ENCODE measurements at places on chromosomes 2 and 18.

DNA sequence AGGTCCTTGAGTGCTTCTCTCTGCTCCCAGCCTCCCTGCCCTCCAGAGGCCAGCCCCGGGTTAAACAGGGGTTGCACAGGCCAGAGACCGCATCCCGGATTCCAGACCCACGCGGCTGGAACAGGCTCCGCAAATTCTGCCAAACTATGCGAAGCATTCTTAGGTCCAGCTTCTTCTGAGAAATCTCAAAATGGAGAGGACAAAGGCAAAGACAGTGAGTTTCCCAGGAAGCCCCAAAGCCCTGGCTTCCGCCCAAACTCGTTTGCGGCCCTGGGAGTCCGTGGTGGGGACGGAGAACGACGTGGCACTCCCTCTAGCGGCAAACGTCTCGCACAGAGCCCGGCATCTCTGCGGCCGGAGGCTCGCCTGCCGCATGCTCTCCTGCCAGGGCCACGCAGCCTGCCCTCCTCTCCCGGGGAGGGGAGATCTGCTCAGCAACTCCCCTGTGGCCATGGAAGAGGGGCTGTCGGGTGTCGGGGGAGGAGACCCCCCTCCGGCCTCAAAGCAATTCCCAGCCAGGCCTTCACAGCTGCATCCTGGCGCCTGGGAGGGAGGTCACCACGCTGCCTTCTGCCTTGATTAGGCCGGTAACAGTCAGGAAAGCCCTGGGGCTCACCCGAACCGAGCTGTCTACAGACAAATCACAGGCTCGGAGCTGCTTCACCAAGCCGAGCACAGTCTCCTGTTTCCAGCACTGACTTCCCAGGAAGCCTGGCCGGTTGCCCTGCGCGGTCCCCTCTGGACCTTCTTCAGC, 33.4 kb upstream of the KLHL29 start:
- DNase-seq, result peak; percentile 38

DNA sequence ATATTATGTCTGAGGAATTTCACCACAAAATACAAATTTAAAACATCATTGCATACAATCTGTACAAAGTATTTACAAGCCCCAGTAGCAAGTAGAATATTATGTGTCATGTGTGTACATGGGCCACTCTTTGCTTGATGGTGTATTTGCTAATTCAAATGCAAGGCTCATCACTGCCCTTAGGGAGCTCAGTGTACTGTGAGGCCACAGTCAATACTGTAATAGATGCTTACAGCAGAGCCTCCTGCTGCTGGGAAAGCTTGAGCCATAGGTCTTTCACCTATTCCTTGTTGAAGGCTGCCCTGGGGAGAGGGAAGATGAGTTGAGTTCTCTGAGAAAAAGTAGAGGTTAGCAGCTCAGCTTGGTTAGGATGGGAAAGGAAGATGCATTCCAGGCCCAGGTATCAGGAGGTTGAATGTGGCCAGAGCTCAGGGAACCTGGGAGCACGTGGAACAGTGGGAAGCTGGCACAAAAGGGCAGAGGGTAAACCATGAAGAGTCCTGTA, 189.6 kb downstream of the LRP1B start:
- DNase-seq, result no peak

GRCh38 chr18:80124131-80124530, 15.1 kb downstream of the ADNP2 start:
- no peak for DNase-seq

DNA sequence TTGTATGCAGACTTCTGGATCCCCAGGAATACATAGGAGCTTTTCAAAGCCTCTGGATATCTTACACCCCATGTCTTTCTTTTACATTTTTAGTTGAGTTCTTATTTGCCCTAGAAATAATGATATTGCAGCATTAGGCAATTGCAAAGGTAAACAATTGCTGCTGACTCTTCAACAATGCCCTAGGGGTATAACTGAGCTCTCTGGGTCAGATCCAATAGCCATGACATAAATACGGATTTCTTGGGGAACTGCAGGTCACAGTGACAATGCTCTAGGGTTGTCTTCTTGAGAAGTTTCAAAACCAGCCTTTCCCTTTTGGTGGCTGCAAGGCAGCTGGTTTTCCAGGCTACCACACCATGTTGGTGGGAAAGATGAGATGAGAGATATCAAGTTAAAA, 16.5 kb upstream of the OR6B3 start:
- DNase-seq, result no peak

GRCh38 chr18:26545335-26546123, 2.8 kb downstream of the KCTD1 start:
- no peak for DNase-seq

DNA sequence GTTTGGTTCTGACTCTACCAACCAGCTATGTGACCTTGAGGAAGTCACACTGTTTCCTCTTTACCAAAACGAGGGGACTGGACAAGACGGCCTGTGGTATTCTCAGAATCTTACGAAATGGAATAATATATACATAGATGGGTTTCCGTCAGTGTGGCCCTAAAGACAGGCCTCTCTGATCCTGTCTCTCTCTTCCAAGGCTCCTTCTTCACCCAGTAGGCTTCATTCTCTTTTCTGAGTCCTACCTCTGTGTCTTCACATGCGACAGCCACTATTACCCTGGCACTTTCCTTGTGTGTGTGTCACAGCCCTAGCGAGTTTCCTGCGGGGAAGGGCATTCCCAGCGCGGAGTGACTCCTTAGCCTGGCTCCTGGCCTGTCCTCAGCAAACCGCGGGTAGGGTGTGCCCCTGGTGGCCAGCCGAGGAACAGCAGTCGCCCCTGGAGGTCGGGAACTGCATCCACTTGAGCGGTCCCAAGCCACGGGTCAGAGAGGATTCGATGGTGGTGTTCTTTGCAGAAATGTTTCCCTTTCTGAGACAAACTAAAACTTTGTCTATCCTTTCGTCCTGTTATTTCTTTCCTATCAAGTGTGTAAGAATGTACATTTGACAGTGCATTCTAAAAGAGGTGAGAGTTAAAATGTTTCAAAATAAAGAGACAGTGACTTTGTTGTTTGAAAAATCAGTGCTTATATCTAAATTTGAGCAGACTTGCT, 63.3 kb downstream of the RAB31 start:
- DNase-seq, result peak; percentile 40

GRCh38 chr2:109736177-109736827, 57.8 kb upstream of the RGPD5 start:
- no peak for DNase-seq

- no peak for DNase-seq
Observed at GRCh38 chr2:34003795-34004194, 404.7 kb upstream of the FAM98A start.

DNA sequence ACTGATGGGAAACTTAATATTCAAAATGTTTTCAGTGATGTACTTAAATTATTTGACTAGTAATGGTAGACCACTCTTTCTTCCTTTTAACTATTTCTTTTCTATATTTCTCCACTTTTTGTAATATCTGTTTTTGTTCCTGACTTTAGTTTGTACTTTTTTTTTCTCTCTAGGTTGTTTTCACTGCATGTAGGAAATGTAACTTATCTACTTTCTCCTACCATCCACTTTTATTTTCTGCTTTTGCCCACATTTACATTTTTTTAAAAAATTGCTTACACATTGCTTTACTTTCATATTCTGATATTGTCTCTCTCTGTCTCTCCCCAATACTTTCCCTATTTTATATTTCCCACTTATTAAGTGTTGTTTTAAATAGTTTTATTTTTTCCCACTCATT, 47.0 kb downstream of the ZNF407 start:
- DNase-seq, result no peak

DNA sequence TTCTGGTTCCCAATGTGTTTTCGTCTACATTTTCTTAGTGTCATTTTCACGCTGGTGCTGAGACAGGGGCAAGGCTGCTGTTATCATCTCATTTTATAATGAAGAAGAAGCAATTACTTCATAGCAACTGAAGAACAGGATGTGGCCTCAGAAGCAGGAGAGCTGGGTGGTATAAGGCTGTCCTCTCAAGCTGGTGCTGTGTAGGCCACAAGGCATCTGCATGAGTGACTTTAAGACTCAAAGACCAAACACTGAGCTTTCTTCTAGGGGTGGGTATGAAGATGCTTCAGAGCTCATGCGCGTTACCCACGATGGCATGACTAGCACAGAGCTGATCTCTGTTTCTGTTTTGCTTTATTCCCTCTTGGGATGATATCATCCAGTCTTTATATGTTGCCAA, 7.3 kb downstream of the IL36G start:
- DNase-seq, result no peak

DNA sequence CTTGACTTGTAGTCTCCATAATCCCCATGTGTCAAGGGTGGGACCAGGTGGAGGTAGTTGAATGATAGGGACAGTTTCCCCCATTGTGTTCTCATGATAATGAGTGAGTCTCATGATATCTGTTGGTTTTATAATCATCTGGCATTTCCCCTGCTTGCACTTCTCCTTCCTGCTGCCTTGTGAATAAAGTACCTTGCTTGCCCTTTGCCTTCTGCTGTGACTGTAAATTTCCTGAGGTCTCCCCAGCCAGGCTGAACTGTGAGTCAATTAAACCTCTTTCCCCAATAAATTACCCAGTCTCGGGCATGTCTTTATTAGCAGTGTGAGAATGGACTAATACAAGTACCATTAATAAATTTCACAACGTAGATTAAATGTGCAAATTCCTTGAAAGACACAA, 102.3 kb upstream of the EPB41L5 start:
- DNase-seq, result no peak

DNA sequence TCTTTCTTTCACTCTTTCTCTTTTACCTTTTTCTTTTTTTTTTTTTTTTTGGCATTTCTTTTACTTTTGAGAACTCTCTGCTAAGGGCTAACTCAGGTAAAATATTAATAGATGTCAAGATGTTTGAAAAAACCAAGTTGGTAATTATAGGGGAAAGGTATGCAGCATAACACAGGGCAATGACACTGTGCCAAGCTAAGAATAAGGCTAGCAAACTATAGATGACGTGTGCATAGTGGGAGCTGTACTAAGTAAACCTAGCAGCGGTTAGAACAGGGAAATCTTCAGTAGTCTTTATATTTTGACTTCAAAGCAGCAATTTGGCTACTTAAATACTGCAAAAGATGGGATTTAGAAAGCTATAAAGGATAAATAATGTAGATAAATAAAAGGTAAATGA, 415.4 kb upstream of the RGPD4 start:
- DNase-seq, result no peak

DNA sequence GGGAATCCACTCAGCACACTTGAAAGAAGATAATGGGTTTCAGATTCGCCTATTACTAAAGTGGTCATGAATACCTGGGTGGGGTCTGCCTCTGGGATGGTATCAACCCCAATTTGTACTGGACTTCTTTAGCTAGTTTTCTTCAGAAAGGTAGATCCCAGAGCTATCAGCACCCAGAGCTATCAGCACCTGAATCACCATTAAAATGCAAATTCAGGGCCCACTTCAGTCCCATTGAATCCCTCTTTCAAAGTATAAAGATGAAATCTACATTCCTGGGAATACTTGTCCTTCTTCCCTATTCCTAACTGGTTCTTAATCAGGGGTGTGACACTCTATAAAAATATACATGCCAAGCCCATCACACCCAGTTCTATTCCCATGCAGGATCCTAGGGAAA, 914.3 kb downstream of the DCC start:
- no peak for DNase-seq

DNA sequence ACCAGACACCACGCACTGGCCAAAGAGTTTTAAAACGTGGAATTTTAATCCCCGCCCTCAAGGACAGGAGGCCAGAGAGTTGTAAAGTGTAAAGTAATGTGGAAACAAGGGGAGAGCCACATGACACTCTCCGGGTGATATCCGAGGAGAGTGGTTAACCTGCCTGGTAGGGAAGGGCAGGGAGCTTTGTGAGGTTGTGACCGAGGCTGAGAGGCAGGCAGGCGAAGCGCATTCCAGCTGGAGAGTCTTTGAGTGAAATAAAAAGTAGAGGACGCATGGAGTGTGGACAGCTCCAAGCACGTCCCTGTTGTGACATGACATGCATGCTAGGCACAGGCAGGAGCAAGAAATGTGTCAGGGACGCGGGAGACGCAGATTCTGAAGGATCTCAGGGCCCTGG, 539.5 kb downstream of the RNF144A start:
- DNase-seq, result no peak

GRCh38 chr2:96948834-96949520, 37.4 kb downstream of the FAM178B start:
- no peak for DNase-seq

DNA sequence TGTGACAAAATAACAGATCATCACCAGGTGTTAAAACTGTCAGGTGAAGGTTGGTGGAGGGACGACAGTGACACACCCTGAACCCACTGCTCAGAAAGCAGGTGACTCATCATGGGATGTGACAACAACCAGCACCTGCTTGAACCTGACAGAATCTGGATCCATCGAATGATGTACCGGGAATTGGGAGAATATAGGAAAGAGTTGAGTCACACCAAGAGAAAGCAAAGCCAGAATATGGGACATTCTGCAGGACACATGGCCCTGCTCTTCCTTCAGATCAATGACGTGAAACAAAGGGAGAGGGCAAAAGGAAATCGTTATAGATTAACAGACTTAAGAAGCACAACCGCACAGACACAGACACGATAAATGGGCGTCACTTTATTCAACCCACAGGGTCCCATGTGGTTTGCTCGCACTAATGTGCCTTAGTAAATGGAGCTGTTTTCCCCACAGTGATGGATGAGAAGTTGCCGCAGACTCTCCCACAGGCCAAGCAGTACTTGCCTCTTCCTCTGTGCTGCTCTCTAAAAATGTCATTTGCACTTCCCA, 100.1 kb downstream of the CRACDL start:
- no peak for DNase-seq

DNA sequence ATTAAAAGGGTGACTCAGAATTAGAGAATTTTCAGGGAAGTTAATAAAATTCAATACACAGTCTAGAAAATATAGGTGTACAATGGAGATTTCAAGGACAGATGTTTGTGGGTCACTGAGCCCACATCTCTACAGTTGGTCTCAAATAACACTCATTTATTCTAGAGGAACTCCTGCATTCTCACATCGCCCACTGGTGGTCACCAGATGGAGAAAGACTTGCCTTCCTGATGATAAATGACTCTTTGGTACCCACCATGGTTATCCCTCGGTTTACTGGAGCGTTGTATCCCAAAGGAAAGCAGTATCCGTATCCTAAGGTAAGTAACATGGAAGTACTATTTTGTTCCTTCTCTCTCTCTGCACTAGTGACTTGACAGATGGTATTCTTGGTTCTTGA, 1297.1 kb downstream of the DPP10 start:
- no peak for DNase-seq

DNA sequence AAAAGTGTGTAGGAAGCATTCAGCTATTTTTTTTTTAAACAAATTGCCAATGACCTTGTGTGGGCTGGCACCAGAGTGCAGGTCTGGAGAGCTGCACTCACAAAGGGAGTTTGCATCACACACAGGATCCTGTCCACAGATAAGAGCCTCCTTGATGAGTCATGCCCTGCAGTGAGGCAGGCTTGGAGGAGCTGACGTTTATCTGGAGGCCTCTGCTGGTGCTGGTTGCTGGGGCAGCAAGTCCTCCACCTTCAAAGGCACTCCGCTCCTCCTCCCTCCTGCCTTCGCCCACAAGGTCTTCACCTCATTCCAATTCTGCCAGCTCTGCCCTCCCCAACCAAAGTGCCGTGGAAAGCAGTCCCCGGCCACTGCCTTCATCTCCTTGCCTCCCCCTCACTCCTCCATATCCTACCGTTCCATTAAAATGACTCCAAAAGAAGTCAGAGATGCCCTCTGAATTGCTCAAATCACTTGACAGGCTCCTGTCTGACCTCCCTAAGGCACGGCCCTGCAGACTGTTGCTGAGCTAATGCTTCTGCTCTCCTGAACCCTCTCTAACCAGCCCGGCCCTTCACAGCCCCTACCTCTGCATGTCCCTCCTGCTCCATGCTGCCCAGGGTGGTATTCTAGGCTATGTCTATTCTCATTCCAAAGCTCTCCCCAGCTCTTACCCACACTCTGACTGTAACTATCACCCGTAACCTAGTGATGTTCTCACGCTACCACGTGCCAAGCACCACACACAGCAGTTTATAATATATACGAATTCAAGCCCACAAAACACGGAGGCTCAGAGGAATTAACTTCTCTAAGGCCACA, 30.9 kb downstream of the LONRF2 start:
- DNase-seq, result no peak
